ENCODE measurements at places on chromosomes 5 and 9. TPM values are rescaled to one million over a fixed set of nuclear protein-coding genes. Genes with fewer than 3 reads are reported as not detected.

- H3K4me1 ChIP-seq: peaks cover 27% of the 10 kb centered on the region
- H3K36me3 ChIP-seq: no peaks in the 10 kb centered on the region
- H3K27ac ChIP-seq: peak overlapping the region; percentile 85
- H3K27me3 ChIP-seq: no peaks in the 10 kb centered on the region
- no peak overlapping the region for H3K4me3 ChIP-seq
These were observed 90.4 kb upstream of the CHD1 start for GRCh38 chr5:99019254-99019653.

DNA sequence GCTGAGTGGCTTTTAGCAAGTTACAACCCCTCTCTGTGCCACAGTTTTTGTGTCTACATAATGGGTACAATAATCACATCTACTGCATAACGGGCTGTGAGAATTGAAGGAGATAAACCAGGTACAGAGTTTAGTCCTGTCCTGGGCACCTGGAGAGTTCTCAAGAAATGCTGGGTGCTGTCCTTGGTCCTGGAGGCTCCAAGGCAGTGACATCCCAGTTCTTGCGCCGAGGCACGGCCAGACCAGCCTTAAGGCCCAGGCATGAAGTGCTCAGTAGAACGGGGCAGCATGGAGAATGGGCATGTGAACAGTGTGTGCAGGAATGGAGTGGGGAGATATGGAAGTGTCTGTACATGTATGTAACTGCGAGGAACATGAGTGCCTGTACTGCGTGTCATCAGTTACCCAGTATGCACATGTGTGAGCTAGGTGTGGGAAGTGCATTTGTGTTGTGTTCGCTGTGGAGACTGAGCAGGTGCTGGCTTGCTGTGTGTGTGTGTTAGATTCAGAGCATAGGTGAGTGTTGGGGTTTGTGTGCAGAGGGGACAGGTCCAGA, 6.3 kb upstream of the UNC5A start:
- no peak for DNase-seq
- no peak overlapping the region for H3K27ac ChIP-seq
- no peaks in the 10 kb centered on the region for H3K36me3 ChIP-seq

The ADAMTS16 gene
- total RNA-seq: 27.2 TPM

The KIAA1958 gene
- total RNA-seq: 19.5 TPM

The NEURL1B gene
- 20.4 TPM for total RNA-seq

The ARPC5L gene
- 71.0 TPM for total RNA-seq

The PCSK1 gene
- not detected for total RNA-seq

DNA sequence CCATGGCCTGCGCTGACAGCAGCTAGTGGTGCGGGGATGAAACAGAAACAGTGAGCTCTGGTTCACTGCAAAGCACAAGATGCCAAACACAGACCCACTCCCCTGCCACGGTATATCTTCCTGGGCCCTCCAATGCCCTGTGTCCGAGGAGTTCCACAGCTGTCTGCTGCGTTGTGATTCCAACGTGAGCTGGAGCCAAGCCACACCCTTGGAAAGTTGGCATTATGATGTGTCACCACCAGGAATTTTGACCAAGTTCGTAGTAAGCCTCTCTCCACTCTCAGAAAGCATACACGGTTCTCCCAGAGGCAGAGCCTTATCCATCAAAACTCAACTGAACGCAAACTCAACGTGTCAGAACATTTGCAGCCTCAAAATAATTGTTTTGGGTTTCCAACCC, 55.6 kb downstream of the MACROH2A1 start:
- H3K27me3 ChIP-seq: no peaks in the 10 kb centered on the region
- DNase-seq: no peak
- no peaks in the 10 kb centered on the region for H3K4me1 ChIP-seq
- H3K27ac ChIP-seq: no peak overlapping the region
- H3K4me3 ChIP-seq: no peak overlapping the region
- H3K36me3 ChIP-seq: no peaks in the 10 kb centered on the region

- peaks cover 55% of the 10 kb centered on the region for H3K4me1 ChIP-seq
- no peaks in the 10 kb centered on the region for H3K27me3 ChIP-seq
- H3K4me3 ChIP-seq: peak within 1 kb of the TSS; percentile 90
- peak; percentile 99 for DNase-seq
- H3K36me3 ChIP-seq: no peaks in the 10 kb centered on the region
These were observed at the start of gene RNF224 for GRCh38 chr9:137227054-137227852. Gene RNF224, plus strand, starts transcription at chr9:137227502. Its CDS starts 834 bp downstream, at chr9:137228336.

GRCh38 chr5:143311428-143311827, 92.1 kb downstream of the NR3C1 start:
- H3K4me1 ChIP-seq: peaks cover 54% of the 10 kb centered on the region
- H3K4me3 ChIP-seq: no peak overlapping the region
- H3K27ac ChIP-seq: peak overlapping the region; percentile 23

DNA sequence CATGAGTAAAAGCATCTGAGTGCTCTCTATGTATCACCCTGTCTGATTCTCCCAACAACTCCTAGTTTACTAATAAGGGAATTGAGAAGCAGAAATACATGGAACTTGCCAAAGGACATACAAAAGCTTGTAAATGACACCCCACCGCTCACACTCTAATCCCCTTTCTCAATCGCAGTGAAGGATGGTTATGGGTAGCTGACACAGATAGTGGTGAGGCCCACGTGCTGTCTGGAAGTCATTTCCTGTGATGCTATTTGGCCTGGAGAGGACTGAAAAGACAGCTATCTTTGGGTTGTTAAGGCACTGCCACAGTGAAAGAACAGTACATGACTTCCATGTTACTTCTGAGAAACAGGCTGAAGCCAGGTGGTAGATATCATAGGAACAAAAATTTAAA, 117.0 kb downstream of the GLIS3 start:
- DNase-seq: no peak
- no peaks in the 10 kb centered on the region for H3K36me3 ChIP-seq
- no peak overlapping the region for H3K4me3 ChIP-seq
- H3K27me3 ChIP-seq: no peaks in the 10 kb centered on the region
- H3K4me1 ChIP-seq: no peaks in the 10 kb centered on the region

DNA sequence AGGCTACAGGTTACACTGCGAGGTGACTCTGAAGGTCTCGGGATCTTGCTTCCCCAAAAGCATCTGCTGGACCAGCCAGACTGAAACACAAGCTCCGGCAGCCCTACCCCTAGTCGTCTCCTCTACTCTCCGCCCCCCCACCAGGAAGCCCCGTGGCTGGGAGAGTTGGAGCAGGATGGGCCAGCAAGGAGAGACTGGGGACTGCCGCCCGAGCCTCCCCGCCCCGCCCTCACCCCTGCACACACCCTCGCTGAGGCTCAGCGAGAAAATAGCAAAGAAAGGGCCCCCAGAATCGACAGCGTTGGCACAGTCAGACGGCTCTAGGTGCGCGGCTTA, 1.3 kb downstream of the TRIM7 start:
- H3K36me3 ChIP-seq: no peaks in the 10 kb centered on the region
- peak overlapping the region; percentile 65 for H3K4me3 ChIP-seq

DNA sequence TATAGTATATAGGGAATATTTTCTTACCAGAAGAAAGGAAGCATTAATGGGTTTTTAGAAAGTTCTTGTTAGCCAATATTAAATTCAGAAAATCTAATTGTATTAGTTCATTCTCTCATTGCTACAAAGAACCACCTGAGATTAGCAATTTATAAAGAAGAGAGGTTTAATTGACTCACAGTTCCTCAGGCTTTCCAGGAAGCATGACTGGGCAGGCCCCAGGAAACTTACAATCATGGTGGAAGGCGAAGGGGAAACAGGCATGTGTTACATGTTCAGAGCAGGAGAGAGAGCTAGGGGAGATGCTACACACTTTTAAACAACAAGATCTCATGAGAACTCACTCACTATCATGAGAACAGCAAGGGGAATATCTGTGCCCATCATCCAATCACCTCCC, 304.0 kb upstream of the CDH12 start:
- H3K27ac ChIP-seq: no peak overlapping the region
- H3K27me3 ChIP-seq: no peaks in the 10 kb centered on the region
- no peak for DNase-seq
- H3K36me3 ChIP-seq: no peaks in the 10 kb centered on the region
- H3K4me1 ChIP-seq: no peaks in the 10 kb centered on the region

DNA sequence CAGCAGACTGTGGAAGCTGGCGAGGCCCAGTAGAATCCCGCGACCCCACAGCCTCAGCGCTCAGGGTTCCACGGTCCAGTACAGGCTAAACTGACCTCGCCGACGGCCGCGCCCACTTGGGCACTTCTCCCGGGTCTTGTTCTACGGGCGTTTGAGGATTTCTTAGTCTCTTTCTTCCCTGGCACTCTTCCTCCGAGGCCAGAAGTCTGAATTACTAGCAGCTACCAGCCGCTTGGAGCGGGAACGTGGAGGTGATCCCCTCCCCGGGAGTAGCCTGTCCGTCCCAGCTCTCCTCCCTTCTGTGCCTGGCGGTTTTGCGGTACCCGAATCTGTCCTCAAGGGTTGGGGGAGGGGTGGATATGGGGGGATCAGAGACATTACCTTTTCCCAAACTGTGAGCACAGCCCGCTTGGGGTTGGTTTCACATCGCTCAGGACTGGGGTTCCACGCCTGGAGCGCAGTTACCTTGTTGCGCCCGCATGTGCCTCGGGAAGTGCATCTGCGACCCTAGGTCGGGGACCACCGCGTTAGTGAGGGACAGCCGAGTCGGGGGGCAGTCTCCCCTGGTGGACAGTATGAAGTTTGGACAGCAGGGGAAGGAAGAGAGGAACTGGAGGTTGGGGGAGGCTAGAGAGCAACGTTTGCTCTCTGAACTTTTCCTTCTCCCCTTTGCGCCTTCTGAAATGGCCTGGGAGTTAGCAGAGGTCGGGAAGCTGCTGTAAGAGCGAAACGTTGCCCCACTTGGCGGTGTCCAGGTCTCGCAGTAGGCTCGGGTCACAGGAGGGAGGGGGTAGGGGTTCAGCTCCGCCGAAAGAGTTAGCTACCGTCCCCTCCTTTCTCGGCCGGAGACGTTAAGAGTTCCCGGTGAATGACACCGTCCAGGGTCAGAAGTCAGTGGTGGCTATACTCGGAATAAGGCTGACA, 190.8 kb downstream of the MEF2C start:
- no peak for DNase-seq
- peaks cover 18% of the 10 kb centered on the region for H3K4me1 ChIP-seq
- H3K27ac ChIP-seq: no peak overlapping the region

The RANBP17 gene
- total RNA-seq: 17.0 TPM

DNA sequence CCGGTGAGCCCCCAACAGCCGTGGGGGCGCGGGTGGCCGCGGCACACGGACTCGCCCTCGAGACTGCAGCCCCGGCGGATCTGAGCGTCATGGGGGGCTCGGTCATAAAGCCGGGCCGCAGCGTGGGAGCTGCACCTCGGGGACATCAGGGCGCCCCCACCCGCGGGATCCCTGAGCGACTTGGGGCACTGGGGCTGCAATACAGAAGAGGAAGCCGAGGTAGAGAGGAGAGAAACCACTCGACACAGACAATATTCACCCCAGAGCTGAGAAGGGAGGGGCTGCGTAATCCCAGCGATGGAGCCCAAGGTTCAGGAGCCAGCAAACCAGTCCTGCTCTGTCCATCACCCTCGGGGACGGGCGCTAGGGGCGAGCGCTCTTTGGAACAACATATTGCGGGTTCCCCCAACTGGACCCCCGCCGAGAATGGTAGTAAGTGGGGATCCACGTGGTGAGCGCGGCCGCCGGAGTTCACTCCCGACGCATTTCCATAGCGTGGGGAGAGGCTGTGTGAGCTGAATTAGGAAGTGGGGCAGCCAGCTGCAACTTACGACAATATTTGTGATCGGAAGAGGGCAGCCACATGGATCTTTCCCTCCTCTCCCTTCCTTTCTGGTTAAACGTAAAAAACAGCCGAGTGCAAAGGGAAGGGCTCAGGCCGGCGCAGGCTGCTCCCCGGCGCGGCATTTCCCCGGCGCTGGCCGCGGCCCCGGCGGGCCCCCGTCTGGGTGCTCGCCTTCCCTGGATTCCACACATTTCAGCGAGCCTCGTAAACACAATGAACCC, 9.9 kb downstream of the PTCH1 start:
- DNase-seq: peak; percentile 62
- H3K27ac ChIP-seq: peak overlapping the region; percentile 28
- peak overlapping the region; percentile 98 for H3K4me3 ChIP-seq

The FGF18 gene
- 1.1 TPM for total RNA-seq

The TSLP gene
- not detected for total RNA-seq

The SLC45A2 gene
- total RNA-seq: 0.33 TPM

The ITK gene
- total RNA-seq: not detected

The ZNF483 gene
- total RNA-seq: 7.3 TPM

DNA sequence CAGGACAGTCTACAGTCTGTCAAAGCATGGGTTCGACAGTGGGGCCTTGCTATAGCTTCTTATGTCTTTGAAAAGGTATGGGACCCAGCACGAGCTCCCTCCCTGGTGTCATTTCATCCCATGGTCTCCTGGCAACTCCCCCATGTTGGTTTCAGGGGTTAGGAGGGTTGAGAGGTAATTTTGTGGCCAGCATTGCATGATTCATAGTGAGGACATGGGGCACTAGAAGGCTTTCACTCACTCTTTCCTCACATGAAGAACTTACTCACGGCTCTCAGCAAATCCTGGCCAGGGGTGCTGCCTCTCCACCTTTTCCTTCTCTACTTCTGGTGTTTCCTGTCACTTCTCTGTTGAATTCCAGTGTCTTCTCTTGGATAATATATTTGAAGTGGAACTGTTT, 134.7 kb upstream of the TNPO1 start:
- no peak for DNase-seq
- H3K27ac ChIP-seq: no peak overlapping the region
- no peak overlapping the region for H3K4me3 ChIP-seq
- no peaks in the 10 kb centered on the region for H3K36me3 ChIP-seq

DNA sequence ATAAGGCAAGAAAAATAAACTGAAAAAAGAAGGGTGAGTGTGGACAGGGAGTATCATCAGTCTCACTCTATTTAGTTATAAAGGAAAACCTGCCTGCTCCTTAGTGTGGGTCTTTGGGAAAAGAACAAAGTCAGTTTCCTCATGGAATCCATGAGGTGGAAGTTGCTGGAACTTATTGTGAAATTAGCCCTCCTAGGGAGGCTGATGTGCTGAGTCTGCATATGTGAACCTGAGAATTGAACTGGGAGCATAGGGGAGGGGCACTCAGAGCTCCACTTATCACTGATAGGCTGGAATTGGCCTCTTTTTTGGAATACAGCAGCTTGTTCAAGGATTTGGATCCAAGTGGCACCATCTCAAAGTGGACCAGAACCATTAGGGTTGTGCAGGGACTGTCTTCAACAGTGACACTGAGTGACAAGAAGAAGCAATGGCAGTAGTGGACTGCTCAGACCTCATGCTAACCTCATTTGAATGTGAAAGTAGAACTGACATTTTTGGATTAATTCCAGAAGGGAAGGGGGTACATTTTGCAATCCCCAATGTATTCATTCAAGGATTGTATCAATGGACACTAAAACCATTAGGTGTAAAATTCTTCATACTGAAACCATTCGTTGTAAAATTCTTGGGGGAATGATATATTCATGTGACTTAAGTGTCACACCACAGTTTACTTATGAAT, 103.6 kb upstream of the KLF9 start:
- no peaks in the 10 kb centered on the region for H3K36me3 ChIP-seq
- H3K4me3 ChIP-seq: no peak overlapping the region
- DNase-seq: no peak
- no peak overlapping the region for H3K27ac ChIP-seq
- no peaks in the 10 kb centered on the region for H3K27me3 ChIP-seq

The DMRTA1 gene
- 1.1 TPM for total RNA-seq

- H3K27ac ChIP-seq: no peak overlapping the region
- no peak for DNase-seq
- H3K4me1 ChIP-seq: no peaks in the 10 kb centered on the region
- H3K27me3 ChIP-seq: peaks cover 4% of the 10 kb centered on the region
- no peaks in the 10 kb centered on the region for H3K36me3 ChIP-seq
These were observed 11.0 kb downstream of the IGFBPL1 start for GRCh38 chr9:38413283-38413682.

The HTR4 gene
- not detected for total RNA-seq

The GABRB2 gene
- total RNA-seq: not detected

- no peak for DNase-seq
- 0 out of 2 replicates have a peak, but pooled peaks cover 6% of the 10 kb centered on the region for H3K36me3 ChIP-seq
- H3K27ac ChIP-seq: no peak overlapping the region
- no peaks in the 10 kb centered on the region for H3K27me3 ChIP-seq
- H3K4me1 ChIP-seq: peaks cover 32% of the 10 kb centered on the region
- H3K4me3 ChIP-seq: no peak overlapping the region
These were observed 28.4 kb upstream of the LTC4S start for GRCh38 chr5:179765400-179765799.

Data from PC-9 (cell line).